Lung microvascular endothelial cell (primary cell): ENCODE measurements at places on chromosomes 1 and 21.

- no peak for DNase-seq
These were observed 16.5 kb downstream of the FMO5 start for GRCh38 chr1:147208619-147209018.

- no peak for DNase-seq
These were observed 74.9 kb upstream of the F3 start for GRCh38 chr1:94616506-94616905.

- DNase-seq: no peak
These were observed 52.5 kb downstream of the TTC13 start for GRCh38 chr1:230926182-230926581.

- no peak for DNase-seq
These were observed 257.7 kb upstream of the SGIP1 start for GRCh38 chr1:66276218-66276617.

DNA sequence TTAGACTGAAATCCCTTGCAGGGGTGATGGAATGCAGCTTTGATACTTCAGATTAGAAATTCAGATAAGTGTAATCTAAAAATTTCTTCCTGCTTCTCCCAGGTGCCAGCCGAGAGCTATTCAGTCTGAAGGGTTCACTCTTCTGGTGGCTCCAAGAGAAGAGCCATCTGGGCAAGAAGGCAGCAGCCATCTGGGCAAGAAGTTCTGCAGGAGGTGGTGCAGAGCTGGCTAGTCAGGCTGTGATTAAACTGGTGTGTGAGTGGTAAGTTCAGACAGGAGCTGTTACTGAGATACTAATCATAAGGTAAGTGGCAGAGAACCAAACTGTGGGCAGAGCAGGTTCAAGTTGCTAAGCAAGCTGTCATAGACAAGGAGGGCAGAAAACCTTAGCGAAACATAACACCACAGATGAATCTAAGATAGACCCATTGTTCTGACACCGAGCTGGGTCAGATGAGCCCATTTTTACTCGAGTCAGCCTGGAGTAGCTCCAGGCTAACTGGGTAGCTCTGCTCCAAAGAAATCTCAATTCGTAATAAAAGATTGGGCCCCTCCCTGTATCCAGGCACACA, 14.4 kb upstream of the TP53BP2 start:
- DNase-seq: no peak

DNA sequence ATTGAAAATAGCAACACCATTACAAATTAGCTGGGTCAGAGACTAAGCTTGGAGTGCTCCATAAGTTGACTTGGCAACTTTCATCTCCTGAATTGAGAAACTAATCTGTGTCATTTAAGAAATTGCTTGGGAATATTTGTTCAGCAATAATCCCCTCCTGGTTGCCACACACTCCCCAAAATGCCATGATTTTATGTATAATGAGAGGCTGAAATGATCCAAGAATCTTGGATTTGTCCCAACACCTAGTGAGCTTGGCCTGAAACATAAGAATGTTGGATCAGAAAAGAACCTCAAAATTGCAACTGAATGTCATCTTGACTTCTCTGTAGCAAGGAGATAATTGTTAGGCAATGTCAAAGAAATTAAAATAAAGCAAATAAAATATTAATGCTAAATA, 805.9 kb upstream of the ADAMTS5 start:
- no peak for DNase-seq

DNA sequence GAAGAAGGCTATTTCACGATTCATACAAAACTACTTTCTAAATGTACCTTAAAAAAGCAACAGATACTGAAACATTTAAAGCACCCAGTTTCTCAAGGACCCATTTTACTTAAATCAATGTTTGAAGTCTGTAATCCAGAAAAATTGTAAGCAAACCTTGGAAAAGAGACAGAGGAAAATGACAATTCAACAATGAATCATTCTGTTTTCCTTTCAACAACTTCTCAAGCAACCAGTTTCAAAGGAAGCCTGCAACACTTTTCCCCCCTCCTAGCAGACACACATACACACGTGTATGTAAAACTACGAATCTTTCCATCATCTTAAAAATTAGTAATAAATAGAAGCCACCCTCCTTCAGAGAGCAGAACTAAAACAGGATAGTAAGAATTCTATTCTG, 1.2 kb downstream of the RERE start:
- DNase-seq: peak; percentile 81

DNA sequence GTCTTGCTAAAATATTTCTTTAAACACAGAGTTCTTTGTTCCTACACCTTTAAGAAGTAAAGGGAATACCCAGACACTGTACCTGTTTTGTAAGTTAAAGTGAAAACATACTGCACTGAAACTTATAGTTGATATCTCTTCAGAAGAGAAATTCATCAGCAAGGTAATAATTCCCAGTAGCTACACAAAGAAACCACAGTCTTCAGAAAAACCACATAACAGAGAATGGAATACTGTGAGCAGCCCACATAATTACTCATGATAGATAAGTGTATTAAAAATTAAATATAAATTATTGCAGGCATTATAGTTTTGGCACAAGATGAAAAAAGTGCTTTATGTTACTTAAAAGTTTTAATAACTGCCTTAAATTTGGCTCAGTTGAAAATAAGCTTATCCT, 276.6 kb downstream of the SETD4 start:
- no peak for DNase-seq

- DNase-seq: no peak
These were observed 4.1 kb upstream of the GNPAT start for GRCh38 chr1:231236938-231237337.

DNA sequence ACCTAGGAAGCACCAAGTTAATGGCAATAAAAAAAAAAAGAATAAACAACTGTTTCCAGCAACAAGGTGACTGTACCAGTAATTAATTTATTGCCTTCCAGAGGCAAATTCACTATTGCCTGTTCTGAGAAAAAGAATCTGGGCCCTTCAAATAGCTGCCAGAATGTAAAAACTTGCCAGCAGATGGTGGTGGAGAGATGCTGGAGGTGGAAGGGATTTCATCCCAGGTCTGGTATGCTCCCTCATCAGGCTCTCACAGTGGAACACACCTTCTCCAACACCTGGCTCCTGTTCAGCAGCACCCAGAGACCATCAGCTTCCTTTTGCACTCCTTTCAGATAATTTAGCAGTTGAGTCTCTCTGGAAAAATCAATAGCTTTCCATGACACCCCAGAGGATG, 792.9 kb upstream of the ADAMTS5 start:
- no peak for DNase-seq

DNA sequence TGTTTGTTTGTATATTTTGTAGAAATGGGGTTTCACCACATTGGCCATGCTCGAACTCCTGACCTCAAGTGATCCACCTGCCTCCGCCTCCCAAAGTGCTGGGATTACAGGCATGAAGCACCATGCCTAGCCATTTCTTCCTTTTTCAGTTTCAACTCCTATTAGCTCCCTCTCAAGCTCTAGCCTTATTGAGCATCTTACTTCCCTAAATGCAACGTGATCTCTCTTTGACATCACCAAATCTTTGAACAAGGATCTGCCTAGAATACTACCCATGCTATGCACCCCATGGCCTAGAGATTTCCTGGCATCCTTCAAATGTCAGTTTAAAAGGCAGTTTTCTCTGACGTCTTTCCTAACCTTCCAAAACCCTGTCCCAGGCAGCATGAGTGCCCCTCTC, 91.1 kb upstream of the NR5A2 start:
- no peak for DNase-seq

- DNase-seq: peak; percentile 21
These were observed 220.0 kb upstream of the GREM2 start for GRCh38 chr1:240831922-240832321.

DNA sequence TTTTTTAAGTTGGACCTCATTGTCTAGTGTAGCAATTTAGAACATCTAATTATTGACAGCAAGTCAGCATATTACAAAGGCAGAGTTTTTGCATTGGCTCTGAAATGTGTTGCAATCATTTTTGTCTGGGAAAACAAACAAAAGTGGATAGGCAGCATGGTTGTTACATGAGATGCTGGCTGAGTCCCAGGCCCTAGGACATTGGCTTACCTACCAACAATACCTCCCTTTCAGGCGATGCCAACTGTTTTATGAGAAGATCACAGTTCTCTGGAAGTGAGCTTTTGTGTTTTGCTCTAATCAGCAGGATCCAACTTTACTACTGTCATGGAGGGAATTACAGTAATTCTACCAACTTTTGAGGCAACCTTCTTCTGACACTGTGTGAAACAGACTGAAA, 71.5 kb upstream of the CXADR start:
- no peak for DNase-seq

GRCh38 chr1:157404614-157405013, 147.7 kb downstream of the FCRL5 start:
- DNase-seq: no peak

GRCh38 chr1:238652346-238652968, 733.9 kb upstream of the CHRM3 start:
- no peak for DNase-seq

- DNase-seq: no peak
These were observed 281.9 kb upstream of the C1orf105 start for GRCh38 chr1:172138634-172139033.

DNA sequence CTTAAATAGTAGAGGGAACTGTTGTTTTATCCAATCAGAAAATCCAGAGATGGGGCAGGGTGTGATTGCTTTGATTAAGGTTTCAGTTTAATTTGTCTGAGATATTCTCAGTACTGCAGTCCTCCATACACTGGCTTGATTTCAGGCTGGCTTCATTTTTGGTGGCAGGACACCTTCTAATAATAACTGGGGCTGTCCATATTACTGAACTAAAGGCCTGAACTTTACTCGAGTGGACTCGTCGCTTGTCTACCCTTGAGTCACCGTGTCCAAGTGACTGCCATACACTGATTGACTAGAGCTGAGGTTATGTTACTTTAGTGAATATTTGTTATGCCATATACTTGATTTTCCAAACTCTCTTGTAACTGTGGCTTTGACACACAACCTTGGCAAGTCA, 228.8 kb downstream of the DNAH14 start:
- DNase-seq: no peak

DNA sequence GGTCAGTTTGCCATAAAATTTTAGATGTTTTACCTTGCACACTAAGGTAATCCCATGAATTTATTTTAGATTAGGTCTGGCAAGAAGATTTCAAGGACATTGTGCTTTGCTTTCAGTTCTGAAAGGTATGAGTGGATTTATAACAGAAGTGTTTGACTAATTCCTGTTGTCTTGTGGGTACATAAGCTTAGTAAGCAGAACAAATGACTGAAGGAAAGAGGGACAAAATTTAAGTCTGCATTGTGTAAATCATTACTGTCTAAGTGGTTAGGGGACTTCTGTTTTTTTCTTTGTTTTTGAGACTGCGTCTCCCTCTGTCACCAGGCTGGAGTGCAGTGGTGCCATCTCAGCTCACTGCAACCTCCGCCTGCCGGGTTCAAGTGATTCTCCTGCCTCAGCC, 60.1 kb downstream of the PKN2 start:
- no peak for DNase-seq

GRCh38 chr1:27863538-27863915, 8.8 kb upstream of the THEMIS2 start:
- no peak for DNase-seq

DNA sequence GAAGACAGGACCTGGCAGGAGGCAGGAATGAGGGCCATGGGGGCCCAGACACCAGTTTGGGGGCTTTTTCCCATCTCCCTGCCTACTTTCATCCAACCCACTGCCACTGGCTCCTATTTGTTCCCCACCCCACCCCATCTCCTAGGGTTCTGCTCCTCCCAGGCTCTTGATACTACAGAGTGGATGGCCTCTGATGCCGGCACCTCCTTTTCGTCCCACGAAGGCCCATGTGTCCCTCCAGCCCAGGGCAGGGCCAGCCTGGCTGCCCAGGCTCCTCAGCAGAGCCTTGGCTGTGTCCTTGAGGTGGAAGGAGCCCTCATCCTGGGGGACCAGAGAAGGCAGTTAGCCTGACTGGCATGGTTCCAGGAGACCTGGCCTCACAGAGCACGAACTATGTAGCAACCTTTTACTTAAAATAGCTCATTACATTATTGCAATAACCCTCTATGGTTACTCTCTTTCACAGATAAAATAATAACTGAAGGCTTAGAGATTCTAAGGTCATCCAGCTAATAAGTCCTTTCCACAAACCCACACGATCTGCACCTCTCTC, 3.5 kb downstream of the POMGNT1 start:
- no peak for DNase-seq

DNA sequence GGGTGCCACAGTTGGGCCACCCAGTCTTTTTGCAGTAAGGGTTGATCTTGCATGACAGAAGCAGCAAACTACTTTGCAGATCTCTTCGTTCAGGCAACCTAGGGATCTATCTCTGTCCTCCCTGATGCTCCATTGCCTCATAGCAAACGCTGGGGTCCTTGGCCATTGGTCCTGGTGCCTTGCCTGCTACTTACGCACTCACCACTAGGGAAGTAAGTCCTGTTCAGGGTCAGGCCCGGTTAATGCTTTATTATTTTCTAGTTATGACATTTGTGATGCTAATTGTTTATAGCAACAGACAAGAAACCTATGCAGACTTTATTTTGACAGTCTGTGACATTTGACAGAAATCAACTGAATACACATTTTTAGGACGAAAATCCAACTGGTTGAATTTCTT, 326.5 kb upstream of the FMN2 start:
- DNase-seq: no peak

DNA sequence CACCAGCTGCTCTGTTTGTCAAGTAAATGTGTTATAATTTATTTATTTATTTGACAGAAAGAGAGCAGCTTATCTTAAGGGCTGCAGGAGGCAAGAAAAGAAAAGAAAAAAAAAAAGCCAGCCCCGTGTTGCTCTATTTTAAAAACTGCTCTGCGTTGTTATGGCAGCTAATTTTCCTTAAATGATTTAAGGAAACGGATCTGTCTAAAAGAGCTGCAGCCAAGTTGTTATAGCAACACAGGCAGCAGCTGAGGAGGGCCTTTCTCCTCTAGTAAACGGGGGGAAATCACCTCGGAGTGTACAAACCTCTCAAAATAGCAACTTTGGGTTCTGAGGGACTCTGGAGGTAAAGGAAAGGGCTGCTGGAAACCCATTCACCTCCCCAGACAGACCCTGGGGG, 149.2 kb downstream of the BEND5 start:
- DNase-seq: no peak

DNA sequence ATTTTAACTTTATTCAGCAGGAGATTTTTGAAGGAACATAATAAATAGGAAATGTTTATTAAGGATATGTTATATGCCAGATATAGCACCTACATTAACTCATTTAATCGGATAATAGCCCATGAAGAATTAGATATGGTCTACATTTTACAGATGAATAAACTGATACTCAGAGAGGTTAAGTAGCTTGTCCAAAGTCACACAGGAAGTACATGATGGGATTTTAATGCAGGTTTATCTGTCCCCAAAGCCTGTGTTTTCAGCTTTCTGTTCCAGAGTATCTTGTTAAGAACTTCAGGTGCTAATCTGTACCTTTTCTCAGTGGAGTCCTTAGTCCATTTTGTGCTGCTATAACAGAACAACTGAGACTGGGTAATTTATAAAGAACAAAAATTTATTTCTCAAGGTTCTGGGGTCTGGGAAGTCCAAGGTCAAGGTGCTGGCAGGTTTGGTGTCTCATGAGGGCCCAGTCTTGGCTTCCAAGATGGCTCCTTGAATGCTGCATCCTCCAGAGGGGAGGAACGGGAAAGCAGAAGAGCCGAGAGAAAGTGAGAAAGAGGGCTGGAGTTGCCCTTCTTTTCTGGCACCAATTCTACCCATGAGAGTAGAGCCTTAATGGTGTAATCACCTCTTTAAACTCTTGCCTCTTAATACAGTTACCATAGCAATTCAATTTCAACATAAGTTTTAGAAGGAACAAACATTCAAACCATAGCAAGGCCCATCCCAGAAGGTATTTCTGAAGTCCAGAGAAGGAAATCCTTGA, 17.3 kb downstream of the C1orf21 start:
- DNase-seq: no peak
